ENCODE measurements at places on chromosomes 7 and 10. TPM values are rescaled to one million over a fixed set of nuclear protein-coding genes. Genes with fewer than 3 reads are reported as not detected.

GRCh38 chr10:114245121-114245791 is 6.2 kb downstream of the VWA2 start:
- DNase-seq: no peak

The TUBAL3 gene
- total RNA-seq: 0.36 TPM

DNA sequence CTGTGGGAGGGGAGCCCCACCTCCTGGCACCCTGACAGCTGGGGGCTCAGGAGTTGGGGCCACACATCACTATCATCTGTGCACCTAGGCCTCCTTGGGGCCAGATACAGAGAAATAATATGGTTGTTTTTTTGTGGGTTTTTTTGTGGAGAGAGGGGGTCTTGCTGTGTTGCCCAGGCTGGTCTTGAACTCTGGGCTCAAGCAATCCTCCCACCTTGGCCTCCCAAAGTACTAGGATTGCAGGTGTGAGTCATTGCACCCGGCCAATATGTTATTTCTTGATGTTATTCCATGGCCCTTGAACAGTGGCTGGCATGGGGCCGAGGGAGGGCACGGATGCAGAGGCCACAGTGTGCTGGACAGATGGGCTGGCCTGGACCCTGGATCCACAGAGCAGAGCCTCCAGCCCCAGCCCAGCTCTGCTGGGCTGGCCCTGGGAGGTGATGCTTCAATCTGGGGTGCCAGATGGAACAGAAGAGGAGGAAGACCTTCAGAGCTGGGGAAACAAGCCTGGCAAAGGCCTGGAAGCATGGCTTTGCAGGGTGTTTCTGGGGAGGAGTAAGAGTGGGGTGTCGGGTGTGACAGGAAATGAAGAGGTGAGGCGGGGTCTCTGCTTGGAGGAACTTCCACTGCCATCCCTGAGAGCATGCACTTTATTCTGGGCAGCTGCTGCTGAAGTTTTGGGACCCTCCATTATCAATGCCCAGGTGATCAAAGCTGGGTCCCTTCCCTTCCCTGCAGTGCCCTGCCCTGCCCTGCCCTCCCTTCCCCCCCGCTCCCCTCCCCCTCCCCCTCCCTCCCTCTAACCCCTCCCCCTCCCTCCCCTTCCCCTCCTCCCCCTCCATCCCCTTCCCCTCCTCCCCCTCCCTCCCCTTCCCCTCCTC is 3.7 kb upstream of the FZD9 start:
- no peak for DNase-seq

The AKR1C4 gene
- not detected for total RNA-seq
